ENCODE measurements at places on chromosomes 3 and 15. TPM values are rescaled to one million over a fixed set of nuclear protein-coding genes. Genes with fewer than 3 reads are reported as not detected.

SCN5A gene
- total RNA-seq: not detected

CD86 gene
- total RNA-seq: not detected

TRPM1 gene
- total RNA-seq: under 0.01 TPM

GOLGA6B gene
- not detected for total RNA-seq

DNA sequence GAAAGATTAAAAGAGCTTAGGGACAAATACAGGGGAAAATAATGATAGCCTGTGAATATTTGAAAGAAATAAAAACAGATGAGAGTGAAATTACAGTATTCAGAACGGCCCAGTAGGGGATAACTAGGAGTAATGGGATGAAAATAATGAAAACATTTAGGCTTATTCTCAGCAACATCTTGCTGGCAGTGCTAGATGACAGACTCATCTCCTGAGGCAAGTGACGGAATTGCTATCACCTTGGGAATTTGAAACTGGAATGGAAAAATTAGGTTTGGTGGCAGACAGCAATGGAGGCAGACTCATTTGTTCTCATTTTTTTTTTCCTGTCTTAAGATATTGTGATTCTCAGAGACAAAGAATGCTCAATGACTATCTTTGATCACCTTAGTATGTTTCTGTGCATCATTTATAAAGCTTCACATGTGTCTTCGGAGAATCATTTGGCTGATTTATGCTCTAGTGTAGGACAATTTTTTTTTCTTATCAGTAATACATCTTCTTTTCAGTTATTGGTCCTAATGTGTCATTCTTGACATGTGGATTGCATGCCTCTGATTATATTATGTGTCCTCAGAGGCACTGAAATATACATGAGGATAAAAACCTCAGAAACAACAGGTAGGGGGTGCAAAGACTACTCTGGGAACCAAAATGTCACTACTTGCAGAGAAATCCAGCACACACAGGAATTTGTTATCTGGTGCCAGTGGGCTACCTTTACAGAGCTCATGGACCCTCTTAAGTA, 711.7 kb downstream of the EDEM1 start:
- DNase-seq: no peak

DNA sequence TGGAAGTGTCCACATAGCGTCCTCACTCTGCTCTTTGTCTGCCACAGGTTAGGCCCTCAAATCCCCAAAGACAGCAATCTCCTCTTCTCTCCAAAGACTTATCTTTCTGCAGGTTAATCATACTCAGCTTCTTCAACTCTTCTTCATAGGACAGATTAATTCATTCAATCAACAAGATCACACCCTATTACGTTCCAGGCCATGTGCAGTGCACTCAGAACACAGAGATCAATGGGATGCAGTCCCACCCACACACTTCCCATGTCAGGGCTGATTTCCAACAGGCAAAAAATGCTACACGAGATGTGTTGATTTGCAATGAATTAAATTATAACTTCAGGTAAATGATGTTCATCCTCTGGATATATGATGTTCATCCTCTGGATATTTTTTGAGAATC, 33.5 kb upstream of the ZNF639 start:
- no peak for DNase-seq

DNA sequence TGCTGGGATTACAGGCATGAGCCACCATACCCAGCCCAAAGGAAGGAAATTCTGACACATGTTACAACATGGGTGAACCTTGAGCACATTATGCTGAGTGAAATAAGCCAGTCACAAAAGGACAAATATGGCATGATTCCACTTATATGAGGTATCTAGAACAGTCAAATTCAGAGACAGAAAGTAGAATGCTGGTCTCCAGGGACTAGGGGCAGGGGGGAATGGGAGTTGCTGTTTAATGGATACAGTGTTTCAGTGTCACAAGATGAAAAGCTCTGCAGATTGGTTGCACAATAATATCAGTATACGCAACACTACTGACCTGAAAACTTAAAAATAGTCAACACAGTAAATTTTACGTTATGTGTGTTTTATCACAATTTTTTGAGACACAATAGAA, 4.1 kb downstream of the SPATA12 start:
- DNase-seq: no peak

DNA sequence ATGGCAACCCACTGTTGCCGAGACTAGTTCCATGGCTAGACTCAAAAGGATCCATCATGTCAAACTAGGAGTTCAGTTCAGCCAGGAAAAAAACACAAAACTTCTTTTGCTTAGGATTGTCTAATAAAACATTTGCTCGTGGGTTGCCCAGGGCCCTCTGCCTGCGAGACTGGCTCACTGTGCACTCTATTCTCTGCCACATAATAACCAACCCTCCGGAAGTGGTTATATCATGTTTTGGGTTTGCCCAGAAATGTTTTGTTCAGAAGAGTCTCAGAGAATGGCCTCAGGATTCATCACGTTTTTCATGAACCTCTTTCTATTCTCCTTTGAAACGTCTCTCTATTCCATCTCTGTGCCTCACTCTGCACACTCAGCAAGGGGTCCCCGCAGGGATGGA, 216.1 kb downstream of the SV2B start:
- DNase-seq: no peak

- DNase-seq: no peak
These were observed 17.5 kb downstream of the SLC12A8 start for GRCh38 chr3:125194849-125195601.

- DNase-seq: no peak
These were observed 105.3 kb downstream of the LSM3 start for GRCh38 chr3:14283813-14284438.

DNA sequence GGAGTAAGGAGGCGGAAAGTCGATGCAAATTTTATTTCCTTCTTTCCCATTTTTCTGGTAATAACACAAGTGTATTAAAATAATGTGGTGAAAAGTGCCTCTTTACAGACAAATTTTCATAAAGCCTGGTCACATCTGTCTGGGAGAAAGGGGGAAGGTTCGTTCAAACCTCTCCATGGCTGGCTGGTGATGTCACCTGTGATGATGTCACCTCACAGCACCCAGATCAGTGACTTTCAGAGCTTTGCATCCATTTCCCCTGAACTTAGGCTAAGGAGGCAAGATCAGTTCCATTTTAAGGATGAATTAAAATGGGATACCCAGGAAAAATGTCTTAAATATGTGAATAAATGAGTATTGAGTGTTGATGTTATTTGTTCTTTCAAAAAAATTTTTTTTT, 34.1 kb downstream of the ATP10A start:
- DNase-seq: no peak

GRCh38 chr3:81452418-81452817, 309.0 kb downstream of the GBE1 start:
- no peak for DNase-seq

DNA sequence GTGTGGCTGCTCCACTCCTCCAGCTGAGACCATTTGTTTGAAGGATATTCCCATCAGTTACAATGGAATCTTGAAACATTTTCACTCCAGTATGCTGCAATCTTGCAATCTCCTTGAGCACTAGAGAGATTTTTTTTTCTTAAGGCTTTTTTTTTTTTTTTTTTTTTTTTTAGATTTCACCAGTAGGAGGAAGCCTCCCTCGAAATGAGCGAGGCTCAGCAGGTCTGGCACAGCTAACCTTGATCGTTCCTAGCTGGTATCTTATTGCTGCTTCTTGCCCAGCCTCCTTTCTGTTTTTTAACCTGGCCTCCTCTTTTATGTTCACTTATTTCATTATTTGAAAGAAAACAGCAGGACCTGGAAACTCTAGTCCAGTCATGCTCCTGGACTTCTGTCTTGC, 48.1 kb downstream of the RAP2B start:
- no peak for DNase-seq

GRCh38 chr3:185176750-185177359, 24.0 kb upstream of the C3orf70 start:
- DNase-seq: peak; percentile 27

DNA sequence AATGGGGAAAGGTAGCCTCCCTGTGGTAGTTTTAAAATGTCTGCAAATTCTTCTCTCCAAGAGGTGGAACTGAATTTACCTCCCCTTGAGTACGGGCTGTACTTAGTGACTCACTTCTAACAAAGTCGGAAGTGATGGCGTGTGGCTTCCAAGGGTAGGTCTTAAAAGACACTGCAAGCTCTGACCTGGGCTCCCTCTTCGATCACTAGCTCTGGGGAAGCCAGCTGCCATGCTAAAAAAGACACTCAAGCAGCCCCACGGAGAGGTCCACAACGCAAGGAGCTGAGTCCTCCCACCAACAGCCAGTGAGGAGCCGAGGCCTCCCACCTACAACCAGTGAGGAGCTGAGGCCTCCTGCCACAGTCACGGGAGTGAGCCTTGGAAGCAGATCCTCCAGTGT, 122.0 kb upstream of the HACD2 start:
- no peak for DNase-seq

GRCh38 chr3:39473452-39474125, 6.1 kb downstream of the MOBP start:
- DNase-seq: peak; percentile 53

GRCh38 chr3:20742903-20743552, 557.0 kb upstream of the SGO1 start:
- DNase-seq: no peak

GRCh38 chr3:44870375-44871061, 3.9 kb upstream of the TGM4 start:
- no peak for DNase-seq

DNA sequence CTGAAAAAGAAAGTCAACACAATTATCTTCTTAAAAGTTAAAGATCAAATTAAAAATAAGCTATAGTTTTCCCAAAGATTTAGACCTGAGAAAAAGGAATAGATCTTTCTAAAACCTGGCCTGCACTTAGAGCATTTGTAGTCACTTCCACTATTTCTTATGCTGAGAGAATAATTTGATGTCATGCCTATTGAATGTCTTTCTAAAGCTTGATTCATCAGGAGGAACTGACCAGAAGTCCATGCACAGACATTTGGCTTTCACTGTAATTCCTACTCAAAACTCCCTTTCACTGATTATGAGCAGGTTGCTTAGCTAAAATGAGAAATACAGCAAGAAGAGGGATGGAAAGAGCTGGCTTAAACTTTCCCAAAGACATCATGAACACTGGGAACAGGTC, 4.3 kb downstream of the GREM1 start:
- DNase-seq: no peak

DNA sequence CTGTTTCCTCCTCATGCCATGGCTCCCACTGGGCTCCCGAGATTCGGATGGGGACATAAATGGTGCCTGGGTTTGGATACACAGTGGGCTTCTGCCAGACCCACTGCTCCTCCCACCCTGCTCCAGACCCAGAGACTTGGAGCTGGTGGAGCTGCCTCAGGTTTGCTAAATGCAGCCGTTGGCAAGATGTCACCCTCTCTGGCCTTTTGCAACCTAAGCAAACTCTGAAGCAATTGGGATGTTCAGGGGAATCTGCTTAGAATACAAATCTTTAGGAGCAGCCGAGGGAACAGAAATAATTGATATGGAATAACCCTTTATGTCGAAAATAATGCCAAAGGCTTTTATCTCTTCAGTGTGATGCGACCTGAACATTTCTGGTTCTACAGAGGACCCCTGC, 33.4 kb downstream of the PRICKLE2 start:
- DNase-seq: no peak
